ENCODE measurements at places on chromosomes 7 and 10.

DNA sequence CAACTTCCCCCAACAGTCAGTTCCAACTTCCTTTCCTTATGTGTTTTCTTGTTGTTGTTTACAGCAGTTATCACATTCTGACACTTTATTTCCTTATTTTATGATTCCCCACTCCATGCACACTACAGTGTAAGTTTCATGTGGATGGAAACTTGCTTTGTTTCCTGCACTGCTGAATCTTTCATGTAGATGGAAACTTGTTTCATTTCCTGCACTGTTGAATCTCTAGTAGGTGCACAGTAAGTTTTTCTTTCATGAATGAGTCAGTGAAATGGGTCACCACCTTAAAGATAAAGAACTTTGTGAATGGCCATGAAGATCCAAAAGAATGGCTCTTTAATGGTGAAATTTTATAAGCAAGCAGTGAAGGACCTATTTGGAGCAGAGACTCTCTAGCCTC, 61.4 kb downstream of the SHOC2 start:
- no peak for DNase-seq

DNA sequence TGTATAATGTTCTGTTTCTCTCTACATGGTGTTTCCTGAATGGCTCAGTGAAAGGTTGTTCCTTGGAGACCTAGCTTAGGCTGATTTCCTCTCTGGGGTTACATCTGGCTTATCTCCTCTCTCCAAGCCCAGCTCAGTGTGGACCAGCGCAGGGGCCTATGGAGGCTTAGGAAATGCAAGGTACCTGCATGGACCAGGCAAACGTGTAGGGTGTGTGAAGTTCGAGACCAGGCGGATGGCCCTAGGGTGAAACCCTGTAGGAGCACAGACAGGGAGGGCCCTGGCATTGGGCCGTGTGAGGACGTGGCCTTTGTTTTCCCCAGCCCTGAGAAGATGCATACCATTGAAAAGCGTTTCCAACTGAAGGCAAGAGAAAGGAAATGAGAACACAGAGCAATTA, 59.0 kb downstream of the DOCK1 start:
- no peak for DNase-seq

- DNase-seq = no peak
These were observed 57.2 kb upstream of the ARID5B start for GRCh38 chr10:61844116-61844822.

DNA sequence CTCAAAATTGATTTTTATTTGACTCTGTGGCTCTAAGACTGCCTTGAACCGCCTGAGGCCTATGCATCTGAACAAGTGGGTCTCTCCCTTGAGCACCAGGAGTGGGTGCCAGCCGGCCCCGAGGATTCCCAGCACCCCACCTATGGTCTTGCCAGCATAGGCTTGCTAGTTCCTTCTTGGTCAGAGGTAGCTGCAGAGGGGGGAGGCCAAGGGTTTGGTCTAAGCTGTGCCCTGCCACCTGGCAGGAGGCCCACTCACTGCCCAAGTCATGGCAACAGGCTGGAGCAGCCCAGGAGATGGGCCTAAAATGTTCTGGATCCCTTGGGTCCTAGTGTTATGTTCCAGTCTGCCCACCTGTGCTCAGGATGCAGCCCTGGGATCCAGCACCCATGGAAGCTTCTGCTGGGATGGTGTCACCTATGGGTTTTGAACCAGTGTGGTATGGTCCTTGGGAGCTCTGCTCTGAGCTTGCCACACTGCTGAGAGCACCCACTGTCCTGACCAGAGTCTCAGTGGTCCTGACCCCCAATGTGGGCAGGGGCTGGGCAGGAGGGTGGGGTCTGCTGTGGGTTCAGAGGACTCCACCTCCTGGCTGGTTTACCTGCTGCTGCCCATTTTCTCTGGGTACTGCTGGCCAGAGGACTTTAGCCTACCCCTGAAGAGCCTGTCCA, 12.6 kb downstream of the YKT6 start:
- DNase-seq = no peak

DNA sequence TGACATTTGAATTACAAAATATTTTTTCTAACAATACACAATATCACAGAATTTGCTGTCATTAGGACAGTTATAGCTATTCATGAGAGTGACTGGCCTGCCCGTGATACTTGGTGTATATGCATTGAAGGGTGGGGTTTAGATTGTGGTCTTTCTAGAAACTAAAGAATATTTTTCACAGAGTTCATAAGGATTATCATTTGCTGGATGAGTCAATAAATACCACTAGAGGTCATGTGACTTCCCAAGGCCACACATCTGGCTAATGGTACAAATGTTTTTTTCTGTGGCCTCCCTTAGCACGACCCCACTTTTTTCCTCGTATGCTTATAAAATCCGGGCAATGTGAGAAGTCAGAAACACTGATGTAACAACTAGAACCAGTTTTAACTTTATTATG, 5.2 kb downstream of the OPTN start:
- DNase-seq = no peak

- DNase-seq = peak; percentile 30
These were observed 357.8 kb upstream of the C7orf33 start for GRCh38 chr7:148232784-148233183.

DNA sequence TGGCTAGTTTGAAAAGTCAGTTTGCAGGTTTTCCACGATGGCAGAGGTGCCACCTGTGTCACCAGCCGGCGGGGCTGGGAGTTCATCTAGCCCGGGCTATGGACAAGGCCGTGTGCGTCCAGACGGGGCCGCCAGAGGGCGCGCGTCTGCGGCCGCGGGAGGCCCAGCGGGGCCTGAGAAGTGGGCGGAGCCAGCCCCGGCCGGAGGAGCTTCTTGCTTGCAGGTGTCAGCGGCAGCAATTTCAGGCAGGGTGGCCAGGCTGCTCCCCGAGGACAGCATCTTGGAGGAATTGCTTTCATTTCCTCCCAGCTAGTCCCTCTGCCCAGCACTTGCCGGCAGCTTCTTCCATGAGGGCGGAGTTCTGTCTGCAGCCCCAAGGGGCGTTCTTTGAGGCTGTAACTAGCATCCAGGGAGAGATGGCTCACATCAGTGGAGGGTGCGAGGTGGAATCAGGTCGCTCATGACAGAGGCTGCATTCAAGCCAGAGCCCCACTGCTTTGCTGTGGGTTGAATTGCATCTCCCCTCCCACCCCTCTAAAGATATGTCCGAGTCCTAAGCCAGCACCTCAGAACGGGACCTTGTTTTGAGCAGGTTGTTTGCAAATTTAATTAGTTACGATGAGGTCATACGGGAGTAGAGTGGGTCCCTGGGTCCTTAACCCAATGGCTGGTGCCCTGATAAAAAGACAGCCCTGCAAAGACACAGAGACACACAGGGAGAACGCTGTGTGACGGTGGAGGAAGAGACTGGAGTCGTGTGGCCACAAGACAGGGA, 85.9 kb upstream of the MKI67 start:
- DNase-seq = peak; percentile 64

GRCh38 chr7:96305915-96306314, 16.0 kb downstream of the SLC25A13 start:
- DNase-seq = no peak

- no peak for DNase-seq
These were observed 478.0 kb downstream of the KCNMA1 start for GRCh38 chr10:77159538-77160110.

DNA sequence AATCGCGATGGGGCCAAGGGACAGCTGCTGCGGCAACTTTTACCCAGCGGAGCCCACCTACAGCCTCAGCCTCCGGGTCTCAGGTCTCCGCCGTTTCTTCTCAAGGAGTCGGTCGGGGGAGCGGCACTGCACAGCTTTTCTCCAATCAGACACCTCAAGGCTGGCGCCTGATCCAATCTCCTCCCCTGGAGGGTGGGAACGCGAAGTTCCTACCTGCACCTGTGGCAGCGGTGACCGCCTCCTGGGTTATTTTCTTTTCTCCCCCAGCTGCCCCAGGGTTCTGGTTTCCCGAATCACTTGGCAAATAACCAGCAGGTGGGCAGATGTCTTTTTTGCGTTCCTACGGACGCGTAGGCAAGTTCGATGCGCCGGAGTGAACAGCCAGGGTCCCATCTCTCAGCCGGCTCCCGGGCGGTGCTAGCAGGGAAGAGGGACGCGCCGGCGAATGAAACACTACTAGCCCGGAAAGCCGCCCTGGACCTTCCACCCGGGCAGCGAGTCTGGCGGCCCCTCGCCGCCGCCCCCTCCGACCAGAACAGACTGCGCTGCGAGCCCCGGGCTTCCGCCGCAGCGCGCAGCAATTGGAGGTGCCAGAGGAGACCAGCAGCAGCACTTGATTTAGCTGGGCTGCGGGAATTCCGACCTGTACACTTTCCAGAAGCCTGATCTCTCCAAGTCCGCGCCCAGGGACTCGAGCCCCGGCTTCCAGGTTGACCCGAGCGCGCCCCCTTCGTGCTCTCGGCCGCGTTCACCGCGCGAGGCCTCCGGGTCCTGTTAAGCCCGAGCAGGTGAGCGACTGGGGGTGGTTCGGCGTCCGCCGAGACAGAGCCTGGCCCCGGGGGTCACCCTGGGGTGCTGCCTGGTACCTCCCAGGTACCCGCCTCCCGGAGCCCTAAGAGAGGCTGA, at the start of gene PRR15:
PRR15 (plus strand) TSS at position 246 of the 906 bp plus-strand sequence. CDS start 2,495 bp downstream, outside the sequence.
- peak; percentile 33 for DNase-seq

GRCh38 chr7:128093614-128094570, 62.7 kb upstream of the LRRC4 start:
- no peak for DNase-seq

GRCh38 chr10:112080231-112080630, 103.3 kb downstream of the GPAM start:
- no peak for DNase-seq

DNA sequence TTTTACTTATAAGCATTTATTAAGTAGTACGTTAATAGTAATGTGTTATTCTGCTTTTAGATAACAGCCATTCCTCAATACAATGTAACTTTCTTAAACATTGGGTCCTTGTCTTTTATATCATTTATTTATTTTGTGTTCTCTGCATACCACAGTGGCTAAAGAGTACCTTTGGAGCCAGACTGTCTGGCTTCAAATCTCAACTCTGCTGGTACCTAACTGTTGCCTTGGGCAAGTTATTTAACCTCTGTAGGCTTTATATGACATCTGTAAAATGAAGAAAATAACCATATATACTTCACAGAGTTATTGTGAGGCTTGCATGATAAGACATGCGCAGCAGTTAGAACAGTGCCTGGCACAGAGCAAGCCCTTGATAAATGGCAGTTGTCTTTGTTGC, 397.6 kb downstream of the MDFIC start:
- DNase-seq = no peak

DNA sequence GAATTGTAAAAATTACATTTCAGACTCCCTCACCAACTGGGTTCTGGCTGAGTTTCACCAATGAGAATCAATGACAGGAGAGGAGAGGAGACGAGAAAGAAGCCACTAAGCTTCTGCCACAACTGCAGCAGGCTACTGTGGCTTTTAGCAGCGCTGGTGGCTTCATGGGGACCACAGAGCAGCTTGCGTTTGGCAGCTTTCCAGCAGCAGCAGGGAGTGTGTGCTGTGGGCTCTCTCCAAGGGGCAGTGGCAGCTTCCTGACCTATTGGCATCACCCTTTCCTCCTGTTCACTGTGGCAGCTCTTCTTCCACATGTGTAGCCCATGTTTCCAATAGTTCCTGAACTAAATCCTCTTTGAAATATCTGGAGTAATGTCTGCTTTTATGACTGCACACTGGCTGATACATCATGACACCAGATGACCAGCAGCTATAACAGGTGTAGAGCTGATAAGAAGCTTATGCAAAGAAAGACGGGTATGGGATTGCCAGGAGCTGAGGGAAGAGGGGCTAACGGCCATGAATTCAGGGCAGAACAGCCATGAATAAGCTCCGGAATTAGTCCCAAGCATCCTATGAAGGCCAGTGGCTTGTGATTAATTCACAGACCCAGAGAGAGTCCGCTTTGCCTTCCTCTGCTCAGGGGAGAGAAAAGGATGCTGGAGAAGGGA, 46.8 kb downstream of the KCNH2 start:
- DNase-seq = no peak

DNA sequence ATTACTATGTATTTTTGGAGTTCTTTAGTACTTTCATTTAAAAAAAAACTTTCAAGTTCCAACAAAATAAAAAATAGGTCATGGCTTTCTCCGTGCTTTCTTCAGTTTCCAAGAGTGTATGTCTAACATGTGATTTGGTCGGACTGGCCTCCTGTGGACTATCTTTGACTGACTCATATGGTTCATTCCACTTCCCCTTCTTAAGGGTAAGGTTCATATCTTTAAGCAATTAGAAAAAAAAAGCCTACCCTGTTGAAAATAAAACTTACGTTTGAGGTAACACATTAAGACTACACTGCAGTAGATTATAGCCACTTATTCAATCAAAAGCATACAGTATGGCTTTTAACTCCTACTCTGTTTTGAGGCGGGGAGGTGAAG, 112.8 kb upstream of the AHR start:
- no peak for DNase-seq

- no peak for DNase-seq
These were observed 56.5 kb downstream of the FIGNL1 start for GRCh38 chr7:50393547-50394252.

- DNase-seq = no peak
These were observed 76.4 kb downstream of the GRK5 start for GRCh38 chr10:119283818-119284217.

- DNase-seq = peak; percentile 42
These were observed 3.9 kb upstream of the FAS start for GRCh38 chr10:88986549-88987242.

DNA sequence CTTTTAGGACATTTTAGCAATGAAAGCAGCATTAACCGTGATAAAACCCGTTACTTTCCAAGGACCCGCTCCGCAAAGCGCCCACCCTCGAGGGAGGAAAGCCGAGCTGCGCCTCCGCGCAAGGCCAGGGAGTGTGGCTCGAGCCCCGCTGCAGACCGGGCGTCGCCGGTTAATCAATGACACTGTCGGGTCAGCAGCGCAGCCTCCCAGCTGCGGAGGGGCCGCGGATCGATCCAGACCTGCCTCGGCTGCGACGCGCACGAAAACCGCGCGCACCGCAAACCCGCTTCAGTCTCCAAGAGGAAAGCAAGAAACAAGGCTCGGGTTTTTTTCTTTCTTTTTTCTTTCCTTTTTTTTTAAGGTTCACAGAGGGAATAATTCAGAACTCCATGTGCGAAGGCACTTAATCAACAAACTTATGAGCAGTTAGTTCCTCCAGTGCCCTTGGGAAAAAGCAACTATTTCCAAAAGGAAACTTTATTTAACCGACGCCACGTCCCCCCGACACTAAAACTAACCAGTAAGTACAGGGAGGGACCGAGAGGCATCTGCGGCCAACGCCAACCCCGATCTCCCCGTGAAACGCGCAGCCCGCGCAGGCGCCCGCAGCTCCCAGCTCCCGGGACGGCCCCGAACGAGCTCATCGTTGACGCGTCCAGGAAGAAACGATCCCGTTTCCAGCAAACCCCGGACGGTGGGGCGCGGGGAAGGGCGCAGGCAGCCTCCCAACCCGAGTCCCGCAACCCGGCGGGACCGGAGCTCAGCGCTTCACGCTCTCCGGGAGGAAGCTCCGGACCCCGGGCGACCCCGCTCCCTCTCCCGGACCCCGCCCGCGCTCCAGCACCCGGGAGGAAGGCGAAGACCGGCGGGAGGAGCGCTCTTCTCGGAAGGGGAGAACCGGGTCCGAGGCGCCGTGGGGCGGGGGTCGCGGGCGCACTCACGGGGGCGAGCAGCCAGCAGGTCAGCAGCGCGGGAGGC, 598 bp downstream of the VIPR2 start:
- DNase-seq = no peak

- no peak for DNase-seq
These were observed 4.6 kb downstream of the ST7 start for GRCh38 chr7:116957874-116958273.
